HepG2 (cell line): ENCODE measurements at places on chromosomes 7 and 10. TPM values are rescaled to one million over a fixed set of nuclear protein-coding genes. Genes with fewer than 3 reads are reported as not detected.
A peak's percentile ranks its signal among the peaks of the same experiment; 100 is the strongest.

PAX4 gene
- total RNA-seq = not detected in 2 replicates

OR6V1 gene
- total RNA-seq = not detected in 2 replicates

HMX3 gene
- not detected in 2 replicates for total RNA-seq

SNX10 gene
- 26.0 and 43.1 TPM in 2 replicates for total RNA-seq

MAGI2 gene
- total RNA-seq = 1.1 and 3.8 TPM in 2 replicates

OR6B1 gene
- not detected in 2 replicates for total RNA-seq

NKX1-2 gene
- not detected in 2 replicates for total RNA-seq

IGF2BP3 gene
- total RNA-seq = 37.7 and 51.2 TPM in 2 replicates

ZPBP gene
- not detected in 2 replicates for total RNA-seq

AKR1B1 gene
- 89.9 and 123 TPM in 2 replicates for total RNA-seq

SAP25 gene
- total RNA-seq = 0.15 TPM in 1 of 2 replicates, not detected in the other

CYP2C19 gene
- not detected in 2 replicates for total RNA-seq

TFEC gene
- total RNA-seq = not detected in 2 replicates

DNA sequence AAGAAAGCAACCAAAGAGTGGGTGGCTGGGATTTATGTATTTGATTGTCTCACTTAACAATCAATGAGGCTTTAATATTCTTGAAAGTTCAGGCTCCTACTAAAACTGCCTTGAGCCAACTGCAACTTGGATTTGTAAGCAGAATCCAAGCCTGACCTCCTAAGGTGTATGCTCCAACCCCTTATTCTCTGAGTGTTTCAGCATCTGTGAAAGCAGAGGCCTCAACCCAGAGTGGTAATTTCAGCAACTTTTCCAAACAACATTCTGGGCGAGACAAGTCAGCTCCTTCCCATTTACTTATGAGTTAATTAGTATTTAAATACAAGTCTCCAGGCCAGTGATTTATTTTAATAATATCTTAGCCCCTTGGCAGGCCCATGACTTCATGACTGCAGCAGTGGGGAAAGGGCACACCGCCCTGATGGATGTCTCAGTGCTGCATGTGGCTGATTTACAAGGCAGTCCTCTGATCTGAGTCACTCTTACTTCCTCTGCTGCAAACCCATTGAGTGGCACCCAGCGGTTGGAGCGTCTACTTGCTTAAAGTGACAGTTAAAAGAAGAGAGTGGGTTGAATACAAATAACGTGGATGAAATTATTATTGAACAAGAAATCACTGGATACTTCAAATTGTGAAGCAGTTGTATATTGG, 209.1 kb downstream of the TRIL start:
- no peak for DNase-seq

- DNase-seq = no peak
Measured at GRCh38 chr10:11795101-11795920, 27.8 kb upstream of the PROSER2 start.

- DNase-seq = no peak
Measured at GRCh38 chr10:75544386-75544785, 113.0 kb downstream of the LRMDA start.

GRCh38 chr10:86944471-86944870, 12.9 kb downstream of the MMRN2 start:
- DNase-seq = no peak

DNA sequence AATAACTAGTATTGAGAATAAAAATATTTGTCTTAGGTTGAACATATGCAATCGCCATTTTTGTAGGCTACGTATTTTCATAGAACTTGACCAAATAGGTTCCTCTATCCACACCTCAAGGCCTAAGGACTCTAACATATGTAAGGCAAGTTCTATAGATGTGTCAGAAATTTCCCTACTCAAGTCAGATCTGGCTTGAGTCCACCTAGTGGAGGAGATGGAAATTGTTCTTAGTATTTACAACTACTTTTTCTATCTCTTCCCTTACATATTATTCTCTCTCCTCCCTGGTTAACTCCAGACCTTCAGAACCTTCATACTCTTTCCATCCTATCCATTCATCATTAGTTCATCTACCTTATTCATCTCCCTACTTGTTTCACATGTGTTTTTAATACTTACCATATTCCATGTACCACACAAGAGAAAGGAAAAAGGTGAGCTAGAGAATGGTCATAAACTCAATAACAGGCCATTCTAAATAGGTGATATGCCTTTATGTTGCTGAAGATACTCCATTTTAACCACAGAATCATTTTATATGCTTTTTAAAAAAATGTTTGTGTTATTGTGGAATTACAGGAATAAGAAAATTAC, 174.5 kb upstream of the HDAC9 start:
- peak; percentile 23 for DNase-seq

DNA sequence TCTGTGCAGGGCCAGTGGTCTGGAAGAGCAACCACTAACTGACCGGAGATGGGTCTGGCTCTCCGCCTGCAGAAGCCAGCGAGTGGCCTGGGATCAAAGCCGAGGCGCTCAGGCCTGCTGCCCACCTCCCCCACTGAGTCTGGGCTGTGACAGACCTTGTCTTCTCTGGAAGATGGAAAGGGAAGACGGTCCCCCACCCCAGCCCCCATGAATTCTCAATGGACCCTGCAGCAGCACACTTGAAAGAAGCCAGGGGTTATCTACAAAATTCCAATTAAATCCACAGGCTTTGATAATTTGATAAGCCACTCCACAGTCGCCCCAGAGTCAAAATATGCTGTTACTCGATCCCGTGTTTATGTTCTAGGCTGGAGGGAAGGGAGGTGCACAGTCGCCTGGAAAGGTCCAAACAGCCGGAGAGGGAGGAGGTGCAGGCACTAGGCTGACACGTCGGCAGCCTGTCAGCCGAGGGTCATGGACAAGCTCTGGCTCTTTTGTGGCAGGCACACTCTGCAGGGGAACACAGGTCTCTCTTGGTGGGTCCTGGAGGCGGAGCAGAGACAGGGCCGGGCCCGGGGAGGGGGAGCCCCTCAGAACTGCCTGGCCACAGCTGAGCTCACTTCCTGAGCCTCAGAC, 134.9 kb downstream of the SH3PXD2A start:
- DNase-seq = no peak

DNA sequence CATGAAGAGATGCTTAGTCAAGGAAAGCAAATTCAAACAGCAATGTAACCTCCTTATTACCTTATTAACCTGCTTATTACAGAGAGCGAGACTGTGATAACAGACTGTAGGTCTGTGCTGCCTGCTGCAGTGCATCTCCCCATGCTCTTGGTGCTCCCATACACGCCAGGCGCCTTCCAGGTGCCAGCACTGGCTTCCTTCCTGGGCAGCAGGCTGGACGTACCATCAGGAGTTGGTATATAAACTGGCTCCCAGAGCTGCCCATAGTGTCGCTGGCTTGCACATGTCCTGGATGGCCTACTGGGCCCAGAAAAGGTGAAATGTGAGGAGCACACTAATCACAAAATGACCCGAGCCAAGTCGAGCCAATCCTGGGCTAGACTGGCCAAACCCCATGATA, 13.5 kb downstream of the ATP6V0E2 start:
- no peak for DNase-seq

DNA sequence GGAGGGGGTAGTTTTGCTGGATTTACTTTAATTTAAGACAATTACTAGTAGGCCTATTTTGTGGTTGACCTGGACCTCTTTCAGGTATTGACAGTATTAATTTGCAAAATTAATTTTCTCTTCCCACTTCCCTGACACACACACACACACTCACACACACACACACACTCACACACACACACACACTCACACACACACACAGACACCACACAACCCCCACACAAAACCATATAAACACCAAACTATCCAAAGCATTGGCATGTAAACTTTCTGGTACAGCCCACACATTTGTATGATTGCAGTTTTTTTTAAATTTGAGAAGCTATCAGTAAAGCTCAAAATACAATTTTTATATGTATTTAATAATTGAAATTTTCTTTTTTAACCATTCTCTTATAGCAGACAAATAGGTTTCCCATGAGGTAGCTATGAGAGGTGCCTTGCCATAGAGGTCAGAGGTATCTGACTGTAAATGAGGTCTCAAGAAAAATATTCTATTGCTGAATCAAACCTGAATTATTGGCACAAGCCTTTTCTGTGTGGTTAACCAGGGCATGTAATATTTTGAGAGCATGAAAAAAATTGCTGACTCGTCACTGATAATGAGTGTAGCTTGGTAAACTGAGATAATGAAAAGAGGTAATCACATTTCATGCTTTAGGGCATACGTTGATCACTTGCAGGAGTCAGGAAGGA, 306.5 kb downstream of the GATA3 start:
- no peak for DNase-seq

GRCh38 chr7:101442426-101443070, 79.9 kb downstream of the COL26A1 start:
- DNase-seq = no peak

DNA sequence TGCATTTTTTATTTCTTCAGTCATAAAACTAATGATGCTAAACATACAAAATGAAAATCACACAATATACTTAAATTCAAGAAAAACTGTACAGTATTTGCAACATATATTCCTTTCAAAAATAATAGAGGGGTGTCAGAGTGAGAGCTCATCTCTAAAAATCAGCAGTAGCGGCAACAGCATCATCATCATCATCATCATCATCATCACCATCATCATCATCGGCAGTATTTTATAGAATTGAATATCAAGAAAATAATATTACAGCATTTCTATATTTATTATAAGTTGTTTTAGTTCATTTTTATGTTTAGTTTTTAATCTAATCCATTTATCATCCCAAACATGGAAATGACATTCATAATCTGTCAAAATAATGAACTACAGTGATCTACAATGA, 67.4 kb upstream of the PPP1R3A start:
- DNase-seq = no peak

GRCh38 chr10:124539935-124540641, 78.5 kb downstream of the LHPP start:
- DNase-seq = peak; percentile 22

DNA sequence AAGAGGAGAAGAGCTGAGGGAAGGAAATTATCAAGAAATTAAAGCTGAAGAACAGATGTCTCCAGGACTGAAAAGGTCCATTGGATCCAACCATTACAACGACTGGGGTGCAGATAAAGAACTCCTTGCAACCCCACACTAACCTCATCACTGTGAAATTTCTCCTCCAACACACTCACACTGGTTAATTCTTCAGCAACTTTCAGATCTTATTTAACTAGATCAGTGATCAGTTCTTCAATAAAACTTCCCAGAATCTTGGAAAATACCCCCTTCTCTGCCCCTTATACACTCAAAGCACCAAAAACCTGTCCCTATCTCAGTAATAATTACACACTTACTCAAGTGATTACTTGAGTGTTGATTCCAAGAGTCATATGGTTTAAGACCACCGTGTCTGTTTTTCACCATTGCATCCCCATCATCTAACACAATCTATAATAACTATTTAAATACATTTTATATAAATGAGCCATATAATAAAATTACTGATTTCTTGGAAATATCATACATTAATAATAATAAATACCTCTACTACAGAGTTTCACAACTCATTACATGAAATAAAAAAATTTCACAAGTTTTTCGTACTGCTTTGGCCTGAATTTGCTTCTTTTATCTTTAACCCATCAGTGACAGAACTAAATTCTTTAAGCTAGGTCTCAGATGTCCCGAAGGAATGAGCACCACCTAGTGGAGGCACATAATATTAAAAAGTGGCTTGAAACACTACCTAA, 123.7 kb downstream of the MPP7 start:
- peak; percentile 46 for DNase-seq

- no peak for DNase-seq
Measured at GRCh38 chr10:126975221-126975620, 70.0 kb downstream of the DOCK1 start.

- DNase-seq = no peak
Measured at GRCh38 chr7:121016966-121017365, 28.5 kb downstream of the CPED1 start.

GRCh38 chr10:4824791-4825310, 1.2 kb upstream of the AKR1E2 start:
- no peak for DNase-seq

DNA sequence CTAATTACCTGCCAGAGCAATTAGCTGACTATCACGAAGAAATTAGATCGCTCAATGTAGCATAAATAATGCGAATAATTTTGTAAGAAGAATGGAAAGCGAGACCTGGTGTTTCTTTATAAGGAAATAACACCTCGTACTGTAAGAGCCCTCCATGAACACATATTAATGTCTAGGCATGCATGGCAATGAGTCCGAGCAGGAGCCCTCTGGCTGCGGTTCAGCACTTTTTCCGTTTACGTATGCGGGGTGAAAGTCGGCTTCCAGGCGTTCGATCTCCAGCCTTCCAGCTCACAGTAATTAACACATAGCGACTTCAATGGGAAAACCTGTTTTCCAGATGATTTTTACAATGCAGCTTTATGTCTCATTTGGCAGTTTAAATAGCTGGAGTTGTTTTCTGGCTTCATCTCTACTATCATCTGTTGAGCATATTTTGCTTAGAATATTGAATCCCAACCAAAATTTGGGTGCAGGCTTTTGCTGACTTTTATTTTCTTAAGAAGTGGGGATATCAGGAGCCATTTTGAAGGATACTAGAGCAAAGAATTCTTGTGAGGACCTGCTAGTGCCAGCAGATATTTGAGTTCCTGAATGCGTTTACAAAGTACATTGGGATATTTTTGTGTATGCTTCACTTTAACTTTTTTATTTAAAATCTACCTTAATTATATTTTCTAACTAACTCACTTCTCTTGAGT, 7.2 kb upstream of the SP8 start:
- no peak for DNase-seq

DNA sequence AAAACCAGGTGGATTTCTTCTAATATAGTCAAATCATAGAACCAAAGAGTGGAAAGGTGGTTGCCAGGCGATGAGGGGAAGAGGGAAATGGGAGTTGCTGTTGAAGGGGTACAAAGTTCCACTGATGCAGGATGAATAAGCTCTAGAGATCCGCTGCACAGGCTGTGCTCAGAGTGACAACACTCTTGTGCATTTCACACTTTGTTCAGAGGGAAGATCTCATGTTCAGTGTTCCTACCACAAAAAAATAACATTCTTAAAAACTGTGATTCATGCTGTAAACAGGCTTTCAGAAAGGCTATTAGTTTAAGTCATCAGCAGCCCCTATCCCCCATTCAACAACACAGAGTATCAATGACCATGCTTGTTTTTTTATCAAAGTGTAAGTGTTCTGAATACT, 213.8 kb downstream of the COBL start:
- DNase-seq = no peak

DNA sequence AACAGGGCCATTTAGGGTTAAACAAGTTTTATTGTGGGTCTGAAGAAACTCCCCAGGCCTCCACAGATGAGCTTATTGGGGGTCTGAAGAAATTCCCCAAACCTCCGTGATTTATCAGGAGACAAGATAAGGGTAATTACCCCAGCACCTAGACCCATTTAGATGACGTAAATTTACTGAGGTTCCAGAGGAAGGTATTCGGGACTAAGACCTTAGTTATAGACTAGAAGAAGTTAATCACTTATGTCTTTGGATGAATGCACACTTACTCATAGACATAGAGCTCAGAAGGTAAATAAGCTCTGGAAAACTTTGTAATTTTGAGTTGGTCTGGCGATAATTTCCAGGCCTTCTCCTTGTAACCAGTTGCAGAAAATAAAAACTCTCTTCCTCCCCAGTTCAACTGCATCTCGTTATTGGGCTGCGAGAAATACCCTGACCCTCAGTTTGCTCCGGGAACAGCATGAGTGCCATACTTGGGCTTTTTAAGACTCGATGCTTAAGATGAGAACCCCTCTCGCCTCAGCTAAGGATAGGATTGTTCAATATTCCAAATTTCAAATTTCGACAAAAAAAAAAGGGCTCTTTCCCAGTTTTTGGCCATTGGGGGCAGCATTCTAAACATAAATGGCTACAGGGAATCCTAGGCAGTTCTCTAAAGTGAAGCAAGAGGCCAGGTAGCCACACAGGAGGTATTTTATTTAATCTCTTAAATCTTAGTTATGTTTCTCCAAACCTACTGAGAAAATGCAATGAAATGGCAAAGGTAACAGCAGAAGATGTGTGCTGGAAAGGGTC, 74.7 kb upstream of the PFKP start:
- no peak for DNase-seq
